ENCODE measurements at places on chromosomes 12 and 14.

DNA sequence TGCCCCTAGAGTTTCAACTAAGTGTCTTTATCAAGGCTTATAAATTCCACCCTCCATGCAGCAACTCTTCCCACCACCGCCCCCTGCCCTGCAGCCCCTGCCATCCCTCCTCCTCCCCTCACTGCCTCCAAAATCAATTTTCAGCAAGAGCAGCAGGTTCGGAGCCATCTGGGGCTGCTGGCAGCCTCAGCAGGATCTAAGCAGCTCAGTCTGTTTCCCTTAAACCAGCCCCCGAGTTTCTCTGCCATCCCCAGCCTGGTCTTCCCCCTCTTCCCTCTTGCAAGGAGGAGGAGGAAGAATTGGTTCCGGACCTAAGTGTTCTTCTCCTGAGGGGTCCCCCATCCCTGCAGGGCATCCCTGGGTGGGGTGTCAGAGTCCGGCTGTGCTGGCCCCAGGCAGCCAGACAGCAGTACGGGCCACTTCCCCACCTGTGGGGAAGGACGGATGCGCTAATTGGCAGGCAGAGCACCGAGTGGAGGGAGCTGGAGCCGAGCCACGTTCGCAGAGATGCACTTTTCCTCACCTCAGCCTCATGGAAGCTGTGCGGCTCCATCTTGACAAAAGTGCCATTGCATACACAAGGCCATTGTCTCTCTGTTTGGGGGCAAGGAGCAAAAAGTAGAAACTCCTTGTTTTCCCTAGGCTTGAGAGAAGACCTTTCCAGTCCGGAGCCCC lies 189.3 kb downstream of the KCNA5 start:
- DNase-seq, result no peak

DNA sequence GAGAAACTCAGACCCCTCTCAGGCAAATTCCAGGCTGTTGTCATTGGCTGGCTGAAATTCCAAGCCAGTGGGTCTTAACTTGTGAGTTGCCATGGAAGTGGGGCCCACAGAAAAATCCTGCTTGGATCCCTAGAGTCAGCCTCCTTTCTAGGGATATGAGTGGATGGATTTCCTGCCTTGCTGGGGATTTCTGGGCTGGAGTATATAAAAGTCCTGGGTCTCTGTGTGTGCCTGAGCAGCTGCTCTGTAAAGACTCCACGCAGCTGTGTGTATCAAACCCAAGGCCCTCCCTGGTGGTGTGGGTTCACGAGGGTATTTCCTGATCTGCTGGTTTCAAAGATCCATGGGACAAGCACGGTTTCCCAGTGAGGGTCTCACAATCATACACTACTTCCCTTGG lies 1077.1 kb downstream of the SLC16A7 start:
- DNase-seq, result no peak

- DNase-seq, result no peak
Measured at GRCh38 chr14:73489481-73490175, 1.1 kb upstream of the RIOX1 start.

DNA sequence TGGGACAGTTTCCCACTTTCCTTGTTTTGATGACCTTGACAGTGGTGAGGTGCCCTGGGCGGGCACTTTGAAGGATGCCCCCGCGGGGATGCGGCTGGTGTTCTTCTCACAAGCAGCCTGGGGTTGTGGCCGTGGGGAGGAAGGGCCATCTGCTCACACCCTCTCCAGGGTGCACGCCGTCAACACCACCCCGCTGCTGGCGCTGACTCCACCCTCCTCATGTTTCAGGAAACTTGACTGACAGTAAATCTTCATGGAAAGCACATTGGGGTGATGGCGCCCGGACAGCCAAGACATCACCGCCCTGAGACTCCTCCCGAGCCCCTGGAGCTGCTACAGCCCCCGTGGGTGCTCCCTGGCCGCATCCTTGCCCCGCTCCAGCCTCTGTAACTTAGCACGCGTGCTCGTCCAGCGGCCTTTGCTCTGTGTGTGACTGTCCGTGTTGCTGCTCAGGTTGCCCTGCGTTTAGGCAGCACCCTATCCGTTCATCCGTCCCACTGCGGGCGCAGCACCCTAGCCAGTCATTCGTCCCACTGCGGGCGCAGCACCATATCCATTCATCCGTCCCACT lies 150.2 kb upstream of the C14orf180 start:
- no peak for DNase-seq

- no peak for DNase-seq
Measured at GRCh38 chr12:42288544-42288943, 37.4 kb downstream of the ZCRB1 start.

DNA sequence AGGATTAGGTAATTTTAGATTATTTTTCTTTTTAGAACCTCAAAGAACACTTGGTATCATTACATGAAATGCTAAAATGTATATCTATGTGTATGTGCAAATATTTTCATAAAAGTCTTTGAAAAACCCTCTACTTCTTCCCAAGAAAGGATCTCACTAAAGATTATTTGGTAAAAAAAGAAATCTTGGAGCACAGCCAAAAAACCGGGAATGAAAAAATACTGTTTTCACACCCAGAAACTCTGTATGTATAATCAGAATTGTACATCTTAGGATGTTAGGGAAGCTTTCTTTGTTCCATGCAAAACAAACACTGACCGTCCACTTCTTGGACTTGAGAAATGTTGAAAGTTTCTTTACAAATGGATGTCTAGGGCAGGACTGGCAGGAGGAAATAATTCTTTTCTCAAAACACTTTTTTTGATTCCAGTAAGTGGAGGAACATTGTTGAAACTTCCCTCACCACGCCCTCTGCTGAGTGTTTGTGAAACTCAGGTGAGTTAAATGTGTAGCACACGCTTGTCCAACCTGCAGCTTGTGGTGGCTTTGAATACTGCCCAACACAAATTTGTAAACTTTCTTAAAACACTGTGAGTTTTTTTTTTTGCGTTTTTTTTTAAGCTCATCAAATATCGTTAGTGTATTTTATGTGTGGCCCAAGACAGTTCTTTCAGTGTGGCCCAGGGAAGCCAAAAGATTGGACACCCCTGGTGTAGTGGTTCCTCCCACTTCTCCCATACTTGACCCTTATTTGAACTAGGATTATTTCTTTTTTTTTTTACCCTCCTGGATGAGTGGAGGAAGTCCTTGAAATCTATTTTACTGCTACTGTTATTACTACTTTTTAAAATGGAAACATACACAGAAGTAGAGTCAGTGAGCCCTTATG lies 26.6 kb downstream of the FBXO34 start:
- DNase-seq, result peak; percentile 49

DNA sequence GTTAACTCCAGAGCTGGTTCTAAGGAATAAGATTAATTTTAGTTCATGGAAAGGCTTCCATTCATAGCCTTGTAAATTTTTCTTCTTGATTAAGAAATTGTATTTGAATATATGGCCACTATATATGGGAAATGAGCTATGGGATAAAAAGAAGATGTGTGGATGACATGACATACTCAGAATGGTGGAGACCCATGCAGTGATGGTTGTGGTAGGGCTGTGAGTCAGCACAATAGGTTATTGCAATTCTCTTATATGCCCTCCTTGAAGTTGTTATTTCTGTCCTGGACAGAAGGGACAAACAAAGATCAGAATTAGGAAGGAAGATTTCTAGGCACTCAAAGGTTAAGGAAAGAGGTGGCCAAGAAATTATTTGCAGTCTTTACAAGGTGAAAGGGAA lies 21.5 kb downstream of the RASSF9 start:
- no peak for DNase-seq

- DNase-seq, result no peak
Measured at GRCh38 chr12:88870000-88870737, 289.9 kb upstream of the KITLG start.

GRCh38 chr12:92546635-92547348 lies 156.0 kb upstream of the PLEKHG7 start:
- DNase-seq, result no peak

- DNase-seq, result no peak
Measured at GRCh38 chr12:45959728-45960127, 30.6 kb downstream of the SCAF11 start.

DNA sequence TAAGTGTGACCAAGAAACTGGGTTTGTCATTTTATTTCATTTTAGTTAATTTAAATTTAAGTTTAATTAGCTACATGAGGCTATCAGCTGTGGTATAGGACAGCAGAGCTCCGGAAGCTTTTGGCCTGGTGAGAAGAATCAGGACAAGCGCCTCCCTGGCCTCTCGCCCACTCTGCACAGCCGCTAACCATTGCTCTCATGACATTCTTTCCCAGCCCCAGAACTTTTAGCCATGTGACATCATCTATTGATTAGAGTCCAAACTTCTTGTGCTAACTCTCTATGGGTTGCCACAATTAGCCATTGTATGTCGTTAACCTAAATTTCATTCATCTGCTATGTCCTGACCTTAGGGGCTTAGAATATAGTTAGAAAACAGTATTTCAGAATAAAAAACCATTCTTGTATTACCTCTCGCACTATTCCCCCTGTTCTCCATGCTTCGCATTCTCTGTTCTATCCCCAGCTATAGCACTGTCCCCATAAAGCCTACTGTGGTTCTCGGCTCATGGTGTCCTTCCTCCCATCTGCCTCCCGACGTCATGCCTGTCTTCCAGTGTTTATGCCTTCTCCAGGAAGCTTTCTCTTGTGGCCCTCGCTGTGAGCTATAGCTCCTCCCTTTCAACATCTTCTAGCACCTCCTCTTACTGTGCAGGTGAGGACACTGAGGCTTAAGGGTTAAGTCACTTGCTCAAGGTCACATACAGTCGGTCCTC lies 23.5 kb downstream of the SSH1 start:
- no peak for DNase-seq

GRCh38 chr14:104121142-104121541 lies 17.2 kb upstream of the KIF26A start:
- DNase-seq, result no peak
